ENCODE measurements at places on chromosomes 7 and 10.

DNA sequence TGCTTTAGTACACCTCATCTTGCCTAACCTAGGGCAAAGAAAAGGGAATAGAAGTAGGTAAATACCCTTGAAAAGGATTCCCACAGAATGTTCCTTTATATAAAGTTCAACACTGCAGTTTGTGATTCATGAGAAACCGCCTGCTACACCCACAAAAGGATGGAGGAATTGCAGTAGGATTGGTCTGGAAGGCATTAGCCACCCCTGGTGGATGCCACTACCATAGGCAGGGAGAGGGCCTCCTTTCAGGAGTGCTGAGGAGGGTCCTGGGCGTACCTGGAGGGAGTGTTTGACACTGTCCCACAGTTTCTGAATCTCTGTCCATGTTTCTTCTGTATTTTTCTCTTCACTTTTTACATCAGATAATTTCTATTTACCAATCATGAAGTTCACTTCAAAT is 221.8 kb upstream of the TMEM72 start:
- no peak for DNase-seq

GRCh38 chr7:3884543-3884942 is 583.5 kb downstream of the SDK1 start:
- no peak for DNase-seq

- DNase-seq = peak; percentile 24
These were observed 11.5 kb downstream of the SCRN1 start for GRCh38 chr7:29977886-29978651.

- DNase-seq = no peak
These were observed 265.1 kb upstream of the KLF14 start for GRCh38 chr7:130998993-130999602.

DNA sequence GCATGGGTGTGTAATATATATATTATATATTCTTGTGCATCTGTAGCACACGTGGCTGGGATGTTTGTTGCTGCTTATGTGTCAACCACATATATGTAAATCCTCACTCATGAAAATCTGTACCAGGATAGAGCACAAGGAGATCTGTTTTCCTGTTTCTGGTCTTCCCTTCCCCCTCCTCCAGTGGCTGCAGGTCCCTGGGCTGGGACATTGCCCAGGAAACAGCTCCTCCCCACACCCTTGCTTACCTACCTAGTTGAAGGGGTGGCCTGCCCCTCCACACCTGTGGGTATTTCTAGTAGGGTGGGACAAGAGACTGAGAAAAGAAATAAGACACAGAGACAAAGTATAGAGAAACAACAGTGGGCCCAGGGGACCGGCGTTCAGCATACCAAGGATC is 2.2 kb downstream of the SFXN3 start:
- DNase-seq = no peak

Data from OCI-LY7 (cell line).